ENCODE measurements at places on chromosomes 2 and 18.

- DNase-seq = no peak
These were observed 30.6 kb downstream of the ITSN2 start for GRCh38 chr2:24329700-24330099.

DNA sequence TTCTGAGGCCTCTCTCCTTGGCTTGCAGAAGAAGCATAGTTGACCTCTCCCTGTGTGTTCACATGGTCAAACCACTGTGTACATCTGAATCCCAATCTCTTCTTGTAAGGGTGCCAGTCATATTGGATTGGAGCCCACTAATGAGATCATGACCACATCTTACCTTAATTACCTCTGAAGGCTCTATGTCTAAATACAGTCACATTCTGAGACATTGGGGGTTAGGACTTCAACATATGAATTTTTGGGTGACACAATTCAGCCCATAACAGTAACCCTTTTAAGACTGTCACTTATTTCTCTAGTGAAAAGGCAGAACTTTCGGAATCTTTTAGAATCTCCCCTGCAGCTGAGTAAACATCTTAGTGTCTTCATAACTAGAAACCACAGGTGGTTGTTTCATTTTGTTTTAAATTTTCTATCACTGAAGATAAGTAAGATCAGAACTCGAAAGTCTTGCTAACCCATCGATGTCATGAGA is 33.3 kb downstream of the BMP10 start:
- no peak for DNase-seq

DNA sequence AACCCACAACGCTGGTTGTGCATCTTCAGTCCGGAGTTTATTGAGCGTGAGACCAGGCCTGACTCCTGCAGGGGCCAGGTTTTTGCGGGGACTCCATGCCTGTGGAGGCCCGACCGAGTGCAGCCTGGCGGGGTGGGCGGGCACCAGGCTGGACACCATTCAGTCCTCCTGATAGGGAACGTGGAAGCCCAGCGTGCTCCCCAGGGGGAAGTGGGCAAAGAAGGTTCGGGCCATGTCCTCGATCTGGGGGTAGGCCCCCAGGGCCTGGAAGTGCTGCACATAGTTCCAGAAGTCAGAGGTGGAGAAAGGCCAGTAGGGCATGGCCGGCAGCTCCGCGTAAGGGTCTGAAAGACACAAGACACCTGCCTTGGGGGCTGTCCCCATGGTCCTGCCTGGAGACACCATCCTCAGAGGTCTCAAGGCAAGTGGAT is 1.4 kb downstream of the OTOS start:
- no peak for DNase-seq

GRCh38 chr2:5698134-5698533 is 6.0 kb downstream of the SOX11 start:
- DNase-seq = no peak

DNA sequence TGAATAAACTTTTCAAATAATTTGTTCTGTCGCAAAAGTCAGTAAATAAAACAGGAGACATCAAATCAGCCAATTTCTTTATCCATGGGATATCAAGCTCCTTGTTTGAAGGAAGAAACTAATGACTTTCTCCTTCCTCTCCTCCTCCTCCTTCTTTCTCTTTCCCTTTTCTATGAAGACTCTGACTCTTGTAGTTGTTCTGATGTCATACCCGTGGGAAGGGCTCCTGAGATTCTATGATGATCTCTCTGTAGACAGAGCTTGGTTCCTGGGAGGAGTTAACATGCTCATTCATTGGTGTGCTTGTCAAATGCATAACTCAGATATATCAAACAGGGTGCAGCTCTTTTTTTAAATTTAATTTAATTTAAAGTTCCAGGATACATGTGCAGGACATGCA is 118.7 kb upstream of the KCTD1 start:
- DNase-seq = no peak

GRCh38 chr2:263022-263738 is 652 bp downstream of the SH3YL1 start:
- DNase-seq = no peak

GRCh38 chr18:3725115-3725514 is 275.1 kb downstream of the TGIF1 start:
- no peak for DNase-seq

DNA sequence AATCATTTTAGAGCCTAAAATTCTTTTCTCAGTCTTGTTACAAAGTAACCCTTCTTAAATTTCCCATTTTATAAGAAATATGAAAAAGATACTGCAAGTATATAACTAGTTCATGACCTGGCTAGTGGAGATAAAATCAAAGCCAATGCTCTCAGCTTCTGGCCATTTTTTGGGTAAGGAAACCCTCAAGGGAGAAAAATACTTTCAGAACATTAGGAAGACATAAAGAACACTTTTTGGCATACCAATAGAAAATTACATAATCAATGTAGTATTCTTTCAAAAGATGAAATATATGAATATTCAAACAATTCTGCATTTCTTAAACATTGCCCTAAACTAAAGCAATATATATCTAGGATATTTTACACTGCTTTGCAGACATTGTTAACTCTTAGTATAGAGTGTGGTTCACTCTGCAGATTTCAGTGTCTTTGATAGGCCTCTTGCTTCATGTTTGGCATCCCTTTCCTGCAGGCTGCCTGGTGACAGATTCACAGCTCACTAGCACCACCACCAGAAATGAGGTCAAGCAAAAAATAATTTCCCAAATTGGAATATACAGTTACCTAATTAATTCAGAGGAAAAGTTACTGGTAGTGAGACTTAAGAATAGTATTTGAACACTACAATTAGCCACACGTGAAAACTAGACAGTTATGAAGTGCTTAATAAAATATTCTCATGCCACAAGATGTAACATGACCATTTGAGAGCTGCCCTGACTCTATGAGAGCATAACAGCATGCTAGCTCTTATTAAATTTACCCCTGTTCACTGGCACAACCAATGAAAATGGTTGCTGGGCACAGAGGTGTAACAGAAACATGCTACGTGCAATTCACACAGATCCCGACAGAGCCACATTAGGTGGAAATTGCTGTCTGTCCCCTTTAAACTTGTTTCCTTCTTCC is 36.0 kb downstream of the PAIP2B start:
- DNase-seq = no peak

DNA sequence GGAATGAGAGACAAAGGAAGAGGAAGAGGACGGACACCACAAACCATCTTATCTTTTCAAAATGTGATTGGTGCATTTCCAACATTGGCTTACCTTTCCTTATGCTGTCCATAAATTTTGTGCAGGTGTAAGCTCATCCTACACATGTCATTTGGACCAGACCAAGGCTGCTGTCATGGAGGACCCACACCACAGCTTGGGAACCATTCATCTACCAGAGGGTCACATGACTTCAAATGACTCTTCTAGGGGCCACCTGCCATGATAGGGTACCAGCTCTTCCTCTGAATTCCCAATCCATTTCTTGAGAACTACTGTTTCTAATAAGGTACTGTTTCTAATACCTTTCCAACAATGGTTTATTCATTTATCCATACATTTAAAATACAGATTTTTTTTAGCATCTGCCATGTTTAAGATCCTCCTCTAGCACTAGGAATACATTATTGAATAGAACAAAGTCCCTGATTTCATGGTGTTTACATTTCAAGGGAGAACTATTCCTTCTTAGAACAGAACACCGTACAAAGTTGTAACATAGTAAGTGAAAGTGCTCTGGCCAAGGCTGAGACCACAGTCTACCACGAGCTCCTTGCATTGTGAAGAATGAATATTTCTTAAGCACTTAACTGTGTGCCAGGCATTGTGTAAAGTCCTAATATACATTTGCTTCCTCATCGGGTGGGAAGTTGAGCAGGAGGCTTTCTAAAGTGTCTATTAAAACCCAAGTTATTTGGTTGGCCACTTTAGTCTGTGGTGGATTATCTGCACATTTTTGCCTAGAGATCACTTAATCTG is 246.1 kb upstream of the FN1 start:
- DNase-seq = no peak

- no peak for DNase-seq
These were observed 55.0 kb downstream of the PLEKHM3 start for GRCh38 chr2:207970147-207970825.

All from NCI-H1048 (cell line).